Jurkat, Clone E6-1 (cell line): ENCODE measurements at places on chromosomes 13 and 19.

GRCh38 chr19:11612816-11613511, 15.7 kb downstream of the ZNF627 start:
- peak; percentile 39 for DNase-seq

GRCh38 chr19:18044825-18045304, 36.9 kb downstream of the ARRDC2 start:
- DNase-seq = peak; percentile 68

DNA sequence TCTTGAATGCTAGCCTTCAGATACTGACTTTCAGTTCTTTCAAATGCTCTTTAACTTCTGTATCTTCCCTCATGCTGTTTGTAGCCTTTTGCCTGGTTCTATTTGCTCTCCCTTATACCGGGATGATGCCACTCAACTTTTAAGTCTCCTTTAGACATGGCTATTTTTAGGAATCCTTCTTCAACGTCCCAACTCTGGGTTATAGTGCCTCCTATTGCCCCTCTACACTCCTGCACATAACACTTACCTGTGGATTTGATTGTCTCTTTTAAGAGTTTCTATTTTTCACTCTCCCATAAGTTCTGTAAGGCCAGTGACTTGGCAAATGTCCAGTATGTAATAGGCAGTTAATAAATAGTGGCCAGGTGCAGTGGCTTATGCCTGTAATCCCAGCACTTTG, 343.0 kb downstream of the KLF5 start:
- no peak for DNase-seq

DNA sequence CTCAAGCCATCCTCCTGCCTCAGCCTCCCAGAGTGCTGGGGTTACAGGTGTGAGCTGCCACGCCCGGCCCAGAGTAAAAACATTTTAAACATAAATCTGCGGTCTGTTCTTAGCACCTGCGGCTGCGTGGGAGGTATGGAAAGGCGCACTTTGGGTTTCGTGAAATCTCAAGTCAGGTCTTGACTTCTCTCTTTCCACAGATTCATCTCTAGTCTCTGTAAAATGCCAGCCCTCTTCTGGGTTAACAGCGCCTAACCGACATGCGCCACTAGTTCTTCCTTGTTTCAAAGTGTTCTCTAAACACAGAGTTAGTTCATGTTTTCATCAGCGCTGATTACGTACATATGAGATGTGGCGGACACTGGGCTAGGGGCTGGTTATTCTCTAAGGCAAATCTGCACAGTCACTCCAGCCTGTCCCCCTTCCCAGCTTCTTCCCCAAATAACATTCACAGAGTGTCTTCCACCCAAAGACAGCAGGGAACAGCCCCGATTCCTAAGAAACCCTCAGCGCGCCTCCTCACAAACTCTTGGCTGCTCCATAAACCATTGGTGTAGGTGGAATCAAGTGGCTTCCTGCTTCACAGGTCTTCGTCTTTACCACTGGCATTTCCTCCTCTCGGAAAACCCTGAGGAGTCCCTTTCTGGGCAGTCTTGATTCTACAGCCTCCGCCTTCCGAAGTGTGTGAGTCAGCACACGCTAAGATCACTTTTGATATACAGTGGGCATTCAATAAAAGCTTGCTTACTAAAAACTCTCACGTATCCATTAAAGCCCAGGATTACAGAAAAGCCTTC, 1.4 kb downstream of the PARP4 start:
- peak; percentile 30 for DNase-seq

DNA sequence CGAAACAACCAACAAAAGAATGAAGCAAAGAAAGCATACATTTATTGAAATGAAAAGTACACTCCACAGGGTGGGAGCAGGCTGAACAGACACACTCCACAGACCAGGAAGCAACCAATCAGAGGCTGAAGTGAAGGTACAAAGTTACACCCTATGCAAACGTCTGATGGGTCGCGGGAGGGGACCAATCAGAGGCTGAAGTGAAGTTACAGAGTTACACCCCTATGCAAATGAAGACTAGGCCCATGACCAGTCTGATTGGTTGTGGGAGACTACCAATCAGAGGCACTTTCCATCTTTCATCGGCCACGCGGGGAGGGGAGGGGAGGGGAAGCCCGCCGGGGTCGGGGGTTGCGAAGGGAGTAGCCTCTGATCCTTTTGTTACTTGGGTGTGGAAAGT, 12.4 kb upstream of the FBL start:
- DNase-seq = no peak

DNA sequence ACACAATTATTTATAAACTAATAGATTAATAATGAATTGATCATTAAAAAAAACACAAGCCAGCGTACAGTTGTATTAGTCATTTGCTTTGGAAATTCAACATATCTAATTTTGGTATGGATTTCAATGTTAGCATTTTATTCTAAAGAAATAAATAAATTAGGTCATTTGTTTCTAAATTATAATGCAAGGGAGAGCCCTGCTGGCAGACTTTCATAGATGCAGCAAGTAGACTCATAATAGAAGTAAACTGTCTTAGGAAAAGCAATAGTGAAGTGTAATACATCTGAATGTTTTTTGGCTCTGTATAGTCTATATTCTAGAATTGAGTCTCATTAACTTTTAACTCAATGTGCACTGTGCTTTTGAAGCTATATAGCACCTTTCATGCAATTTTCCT, 982.4 kb upstream of the MIR17HG start:
- no peak for DNase-seq
